ENCODE measurements at places on chromosomes 6 and 20.

DNA sequence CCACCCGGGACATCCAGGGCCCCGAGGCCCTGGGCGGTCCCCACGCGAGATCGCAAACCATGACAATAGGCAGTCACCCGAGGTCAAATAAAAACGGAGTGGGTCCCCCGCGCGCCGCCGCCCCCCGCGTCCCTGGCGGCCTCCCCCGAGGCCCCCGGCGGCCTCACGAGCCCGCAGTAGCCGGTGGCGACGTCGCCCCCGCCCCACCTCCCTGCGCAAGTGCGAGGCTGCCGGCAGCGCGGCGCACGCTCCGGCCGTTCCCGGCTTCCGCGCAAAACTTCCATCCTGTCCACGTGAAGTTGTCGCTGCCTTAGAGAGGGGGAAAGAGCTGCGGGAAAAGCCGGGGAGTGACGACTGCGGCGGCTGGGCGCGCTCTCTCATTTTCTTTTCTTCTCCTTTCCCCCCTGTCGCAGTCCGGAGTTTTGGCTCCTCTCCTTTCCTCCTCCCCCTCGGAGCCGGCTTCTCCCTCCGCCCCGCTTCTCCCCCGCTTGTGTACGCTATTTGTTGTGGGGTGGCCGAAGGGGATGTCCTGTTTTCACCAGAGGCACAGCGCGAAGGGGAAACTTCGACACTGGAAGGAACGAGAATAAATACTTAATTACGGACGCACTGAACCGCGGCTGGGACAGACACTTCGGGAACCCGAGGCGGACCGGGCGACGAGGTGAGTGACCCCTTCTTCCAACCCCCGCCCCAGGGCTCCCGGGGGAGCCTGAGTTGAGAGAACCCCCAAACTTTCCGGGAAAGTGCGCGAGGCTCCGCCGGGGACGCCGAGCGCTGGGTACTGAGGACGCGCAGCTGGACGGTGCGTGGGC, at the start of gene EYA4:
Gene EYA4 (plus strand): TSS at position 272 of the 815 bp plus-strand sequence. CDS start 33,424 bp downstream, outside the sequence.
- DNase-seq = no peak

DNA sequence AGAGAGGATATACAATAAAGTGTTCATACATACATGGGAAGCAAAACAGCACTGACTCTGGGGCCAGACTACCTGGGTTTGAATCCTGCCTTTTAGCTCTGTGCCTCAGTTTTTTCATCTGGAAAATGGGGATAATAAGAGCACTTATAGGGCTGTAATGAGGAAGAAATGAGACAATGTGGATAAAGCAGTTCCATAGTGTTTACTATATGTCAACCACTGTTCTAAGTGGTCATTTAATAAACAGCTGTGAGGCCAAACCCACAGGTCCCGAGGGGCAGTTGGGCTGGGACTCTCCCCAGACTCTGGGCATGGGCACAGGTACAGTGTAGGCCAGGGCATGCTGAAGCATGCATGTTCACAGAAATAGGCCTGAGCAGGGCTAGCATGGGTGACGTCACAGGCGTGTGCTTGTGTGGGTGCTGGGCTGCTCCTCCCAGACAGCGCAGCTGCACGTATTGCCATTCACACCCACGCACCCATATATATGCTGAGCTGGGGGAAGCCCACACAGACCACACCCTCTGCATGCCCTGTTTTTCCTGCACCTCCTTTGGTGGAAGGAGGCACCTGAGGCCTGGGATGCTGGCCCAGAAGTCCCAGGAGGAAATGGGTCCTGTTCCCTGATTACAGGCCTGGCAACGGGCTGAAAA, 3.5 kb upstream of the PLCG1 start:
- DNase-seq = no peak

GRCh38 chr20:63932606-63933160, 23.5 kb downstream of the UCKL1 start:
- no peak for DNase-seq

- no peak for DNase-seq
These were observed 834.4 kb downstream of the EYS start for GRCh38 chr6:64872633-64873032.

DNA sequence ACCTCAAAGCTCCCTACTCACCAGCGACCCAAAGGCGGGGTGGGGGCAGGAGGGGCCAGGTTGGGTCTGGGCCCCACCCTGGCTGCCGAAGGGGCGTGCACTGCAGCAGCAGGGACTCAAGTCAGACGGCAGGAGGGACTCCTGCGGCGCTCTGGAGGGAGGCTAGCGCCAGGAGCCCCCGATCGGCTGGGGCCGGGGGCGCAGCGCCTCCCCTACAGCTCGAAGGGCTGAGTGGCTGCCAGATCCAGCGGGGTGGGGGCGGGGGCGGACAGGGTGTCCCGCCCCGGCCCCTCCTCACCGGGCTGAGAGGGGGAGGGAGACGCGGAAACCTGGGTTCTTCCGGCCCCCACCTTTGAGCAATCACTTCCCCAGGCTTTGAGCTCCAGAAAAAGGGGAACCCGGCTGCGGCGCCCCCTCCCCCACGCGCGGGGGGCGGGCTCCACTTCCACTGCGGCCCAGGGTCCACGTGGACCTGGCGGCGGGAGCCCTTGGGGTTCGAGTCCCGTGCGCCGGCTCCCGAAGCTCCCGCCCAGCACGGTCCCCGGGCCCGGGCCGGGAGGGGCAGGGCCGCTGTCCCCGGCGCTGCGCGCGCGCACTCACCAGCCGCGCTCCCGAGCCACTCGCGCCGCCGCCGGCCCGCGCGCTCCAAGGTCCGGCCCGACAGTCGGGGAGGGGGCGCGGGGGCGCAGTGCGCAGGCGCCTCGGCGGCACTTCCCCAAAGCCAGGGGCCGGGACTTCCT, at the start of gene RGS19:
Gene RGS19 (minus strand): TSS at position 246 of the 740 bp plus-strand sequence. CDS start 2,632 bp downstream, outside the sequence.
- no peak for DNase-seq

- no peak for DNase-seq
These were observed 818 bp upstream of the MDGA1 start for GRCh38 chr6:37698264-37699137.

- DNase-seq = no peak
These were observed 54.3 kb downstream of the SNAI1 start for GRCh38 chr20:50037123-50037522.

- DNase-seq = no peak
These were observed 36.2 kb downstream of the ARMC2 start for GRCh38 chr6:108884211-108885059.

DNA sequence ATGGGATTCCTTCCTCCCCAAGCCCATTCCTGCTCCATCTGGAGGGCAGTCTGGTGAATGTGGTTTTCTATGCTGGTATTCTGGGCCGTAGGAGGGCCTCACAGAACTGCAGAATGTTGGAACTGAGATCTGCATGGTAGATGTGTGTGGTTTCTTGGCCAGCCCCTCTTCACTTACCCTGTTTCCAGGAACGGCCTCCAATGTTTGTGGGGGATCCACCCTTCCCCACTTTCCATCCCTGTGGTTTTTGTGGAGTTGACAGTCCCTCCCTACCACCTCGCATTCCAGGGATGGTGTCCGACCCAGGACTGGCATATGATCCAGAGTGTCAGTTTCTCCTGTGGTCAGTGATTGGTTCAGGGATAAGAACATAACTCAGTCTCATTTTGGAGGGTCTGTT, 26.7 kb upstream of the TMEM14A start:
- DNase-seq = no peak

GRCh38 chr20:61118429-61119224, 133.4 kb upstream of the CDH4 start:
- peak; percentile 90 for DNase-seq

DNA sequence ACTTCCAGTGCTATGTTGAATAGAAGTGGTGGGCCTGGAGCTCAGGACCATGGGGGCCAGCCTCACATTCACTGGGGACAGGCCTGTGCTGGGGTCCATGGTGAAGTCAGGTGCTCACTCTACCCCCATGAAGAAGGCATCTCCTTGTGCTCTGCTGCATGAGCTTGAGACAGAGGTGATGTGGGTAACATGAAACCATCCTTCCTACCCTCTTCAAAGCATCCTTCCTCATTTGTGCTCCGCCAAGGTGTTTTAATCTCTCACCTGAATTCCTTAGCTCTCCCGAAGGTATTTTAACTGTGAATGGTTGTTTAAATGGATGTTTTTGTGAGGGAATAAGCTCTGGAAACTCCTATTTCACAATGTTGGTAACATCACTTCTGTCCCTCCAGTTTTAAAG, 209.6 kb upstream of the PCSK2 start:
- DNase-seq = no peak

GRCh38 chr6:92243315-92243714, 1176.0 kb downstream of the EPHA7 start:
- DNase-seq = no peak

- no peak for DNase-seq
These were observed 280.4 kb upstream of the TAB2 start for GRCh38 chr6:149037051-149037671.

GRCh38 chr6:41602864-41603608, 35.2 kb upstream of the MDFI start:
- peak; percentile 48 for DNase-seq

- DNase-seq = no peak
These were observed 142.8 kb downstream of the COL21A1 start for GRCh38 chr6:56104591-56104990.

GRCh38 chr6:53544217-53544469, 758 bp downstream of the GCLC start:
- DNase-seq = no peak

GRCh38 chr6:96837081-96837971, at the start of gene GPR63:
TSS of gene GPR63 (minus strand) at chr6:96837477. CDS start at chr6:96799731, 37,746 bp downstream.
- DNase-seq = peak; percentile 27

DNA sequence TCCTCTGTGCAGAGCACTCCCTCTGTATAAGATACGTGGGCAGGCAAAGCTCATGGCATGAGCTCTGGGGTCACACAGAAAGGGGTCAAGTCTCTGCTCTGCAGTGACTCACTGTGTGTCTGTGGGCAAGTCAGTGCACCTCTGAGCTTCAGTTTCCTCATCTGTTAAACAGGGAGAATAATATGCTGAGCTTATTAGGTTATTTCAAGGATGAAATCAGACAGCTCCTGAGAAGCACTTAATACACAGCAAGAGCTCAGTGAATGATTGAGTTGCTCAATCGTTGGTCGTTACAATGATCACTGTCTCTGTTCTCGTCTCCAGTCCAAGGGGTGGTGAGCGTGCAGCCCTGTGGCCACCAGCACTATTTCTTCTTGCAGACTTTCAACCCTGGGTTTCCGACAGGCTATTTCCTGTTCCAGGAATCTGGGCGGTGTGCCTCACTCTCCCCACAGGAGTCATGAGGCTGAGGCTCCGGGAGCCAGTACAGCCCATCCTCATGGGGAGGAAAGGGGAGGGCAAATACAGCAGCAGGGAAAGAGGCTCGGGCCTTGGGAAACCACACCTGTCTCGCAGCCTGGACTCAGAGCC, 28.9 kb downstream of the KIAA1755 start:
- peak; percentile 19 for DNase-seq

GRCh38 chr20:3889489-3890397, 556 bp downstream of the PANK2 start:
- DNase-seq = no peak

- no peak for DNase-seq
These were observed 75.2 kb upstream of the ARHGAP18 start for GRCh38 chr6:129785047-129785755.

DNA sequence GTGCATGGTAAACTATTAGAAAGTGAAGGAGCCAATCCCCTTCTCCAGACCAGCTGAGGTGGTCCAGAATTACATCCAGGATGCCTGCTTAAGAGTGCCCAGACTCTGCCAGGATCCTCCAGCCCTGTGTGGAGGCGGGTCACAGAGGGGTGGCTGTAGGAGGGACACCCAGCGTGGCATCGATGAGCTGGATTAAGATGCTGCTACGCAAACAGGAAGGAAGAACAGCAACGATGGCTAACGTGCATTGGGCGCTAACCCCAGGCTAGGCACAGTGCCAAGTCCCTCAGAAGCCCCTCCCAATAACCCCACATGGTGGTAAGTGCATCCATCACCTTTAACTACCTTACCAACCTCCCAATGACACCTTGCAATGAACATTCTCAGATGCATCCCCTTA, 63.9 kb upstream of the MRPS10 start:
- no peak for DNase-seq

GRCh38 chr20:17320456-17320855, 93.6 kb downstream of the PCSK2 start:
- DNase-seq = no peak

DNA sequence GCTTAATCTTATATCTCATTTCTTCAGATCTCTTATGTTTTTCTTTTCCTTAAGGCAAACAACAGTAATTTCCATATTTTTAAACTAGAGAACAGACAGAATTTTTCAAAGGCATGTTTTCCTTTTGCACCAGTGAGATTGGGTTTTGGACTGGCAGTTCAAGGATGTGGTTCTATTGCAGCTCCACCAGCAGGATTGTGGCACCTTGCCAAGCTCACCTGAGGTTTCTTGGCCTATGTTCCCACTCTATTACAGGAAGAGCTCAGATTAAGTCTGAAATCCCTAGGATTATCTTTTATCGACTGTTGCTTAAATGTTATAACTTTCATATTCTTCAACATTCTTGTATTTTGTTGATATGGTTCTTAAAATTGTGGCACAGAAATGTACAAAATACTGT, 218.9 kb downstream of the PLCB4 start:
- no peak for DNase-seq

DNA sequence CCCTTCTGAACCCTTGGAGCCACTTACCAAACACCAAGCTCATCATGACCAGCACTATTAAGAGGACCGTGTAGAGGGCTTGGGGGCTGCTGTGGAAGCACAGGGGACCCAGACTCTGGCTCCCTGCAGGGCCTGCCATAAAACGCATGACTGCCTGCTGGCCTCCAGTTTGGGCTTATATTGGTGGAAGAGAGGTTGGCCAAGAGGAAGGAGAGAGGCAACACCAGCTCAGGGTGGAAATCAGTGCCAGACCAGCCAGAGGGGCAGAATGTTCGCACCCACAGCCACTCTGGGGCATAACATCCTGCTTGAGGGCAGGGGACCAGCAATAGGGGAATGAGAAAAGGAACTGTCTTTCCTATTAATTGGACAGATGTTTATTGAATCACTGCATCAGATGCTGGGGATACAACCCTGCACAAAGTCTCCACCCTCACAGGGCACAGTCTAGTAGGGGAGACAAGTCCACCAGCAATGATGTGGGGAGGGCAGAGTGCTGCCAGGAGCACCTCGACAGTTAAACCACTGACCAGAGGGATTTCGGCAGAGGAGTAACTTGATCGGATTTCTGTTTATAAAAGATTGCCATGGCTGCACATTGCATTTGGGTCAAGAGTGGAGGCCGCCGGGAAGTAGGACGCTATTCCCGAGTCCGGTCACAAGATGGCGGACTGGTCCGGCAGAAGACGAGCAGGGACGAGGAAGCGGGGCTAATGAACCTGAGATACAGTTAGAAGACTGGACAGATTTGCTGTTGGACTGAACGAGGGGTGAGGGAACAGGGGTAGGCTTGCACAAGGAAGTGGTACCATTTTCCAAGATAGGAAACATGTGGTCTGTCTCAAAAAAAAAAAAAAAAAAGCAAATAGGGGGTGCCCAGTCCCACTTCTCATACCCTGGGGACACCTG, at the start of gene LY6G5C:
Gene LY6G5C (minus strand): TSS at position 842 of the 909 bp plus-strand sequence. CDS start 694 bp downstream, at position 148.
- DNase-seq = peak; percentile 75

DNA sequence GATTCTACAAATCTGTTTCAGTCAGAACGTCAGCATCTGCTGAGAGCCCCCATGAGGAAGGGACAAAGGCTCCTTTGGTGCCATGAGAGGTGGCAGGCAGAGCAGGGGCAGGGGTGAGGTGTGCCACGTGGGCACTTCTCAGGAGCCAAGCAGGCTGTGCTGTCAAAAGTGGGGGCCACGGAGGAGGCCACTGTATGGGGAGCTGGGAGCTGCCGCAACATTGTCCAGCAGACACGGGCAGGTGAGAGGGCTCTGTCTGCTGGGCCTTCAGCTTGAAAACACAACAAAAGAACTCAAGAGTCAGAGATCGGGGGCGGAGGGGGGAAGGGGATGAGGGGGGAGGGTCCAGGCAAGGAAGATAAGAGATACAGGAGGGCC, 21.6 kb upstream of the FOXP4 start:
- DNase-seq = no peak

GRCh38 chr6:5701174-5701573, 305.6 kb downstream of the NRN1 start:
- DNase-seq = peak; percentile 10

GRCh38 chr6:13907001-13907350, 17.8 kb upstream of the RNF182 start:
- no peak for DNase-seq
